ENCODE measurements at places on chromosomes 3 and 15. TPM values are rescaled to one million over a fixed set of nuclear protein-coding genes. Genes with fewer than 3 reads are reported as not detected.

DNA sequence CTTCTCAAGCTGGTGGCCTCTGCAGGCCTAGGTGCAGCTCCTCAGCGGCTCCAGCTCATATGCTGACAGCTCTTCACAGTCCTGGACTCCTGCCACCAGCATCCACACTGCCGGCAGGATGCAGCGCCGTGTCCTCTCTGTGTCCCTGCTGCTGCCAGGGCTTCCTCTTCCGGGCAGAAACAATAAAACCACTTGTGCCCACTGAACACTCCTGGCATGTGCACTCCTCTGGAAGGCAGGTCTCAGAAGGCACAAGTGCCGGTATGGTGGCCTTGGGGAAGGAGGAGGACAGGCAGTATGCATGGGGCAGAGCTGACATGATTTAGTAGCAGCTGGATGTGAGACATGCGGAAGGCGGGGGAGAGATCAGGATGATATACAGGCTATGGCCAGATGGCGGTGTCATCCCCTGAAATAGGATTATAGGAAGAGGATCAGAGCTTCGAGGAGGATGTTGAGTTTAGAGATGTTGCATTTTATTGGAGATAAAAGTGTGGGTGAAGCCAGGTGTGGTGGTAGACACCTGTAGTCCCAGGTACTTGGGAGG, 7.5 kb upstream of the MAN2A2 start:
- no peak overlapping the region for H3K4me3 ChIP-seq
- no peak overlapping the region for H3K27ac ChIP-seq
- DNase-seq: peak; percentile 71
- H3K36me3 ChIP-seq: no peaks in the 10 kb centered on the region

DNA sequence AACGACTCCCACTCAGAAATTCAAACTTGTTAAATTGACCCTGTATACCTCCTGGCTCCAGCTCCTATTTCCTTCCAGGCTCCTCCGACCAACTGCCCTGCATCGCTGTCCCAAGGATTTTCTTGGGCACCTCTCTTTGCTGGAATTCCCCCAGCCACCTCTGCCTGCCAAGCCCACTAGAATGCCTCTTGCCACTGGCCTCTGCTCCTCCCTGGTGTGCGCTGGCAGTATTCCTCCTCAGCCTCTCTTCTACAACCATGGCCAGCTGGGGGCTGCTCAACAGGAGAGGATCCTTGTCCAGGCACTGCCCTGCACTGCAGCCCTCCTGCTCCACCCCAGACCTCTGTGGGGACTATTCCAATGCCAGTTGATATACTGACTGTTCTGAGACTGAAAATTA, 7.4 kb downstream of the WNT7A start:
- no peak overlapping the region for H3K27ac ChIP-seq
- no peak overlapping the region for H3K4me3 ChIP-seq
- H3K36me3 ChIP-seq: no peaks in the 10 kb centered on the region

- H3K27ac ChIP-seq: no peak overlapping the region
- no peaks in the 10 kb centered on the region for H3K4me1 ChIP-seq
- no peaks in the 10 kb centered on the region for H3K27me3 ChIP-seq
- H3K36me3 ChIP-seq: no peaks in the 10 kb centered on the region
- no peak overlapping the region for H3K4me3 ChIP-seq
Observed at GRCh38 chr3:184405075-184406030, 25.5 kb downstream of the CHRD start.

- no peak overlapping the region for H3K27ac ChIP-seq
- H3K27me3 ChIP-seq: no peaks in the 10 kb centered on the region
- no peak overlapping the region for H3K4me3 ChIP-seq
Observed at GRCh38 chr15:89860891-89861290, 32.9 kb downstream of the AP3S2 start.

DNA sequence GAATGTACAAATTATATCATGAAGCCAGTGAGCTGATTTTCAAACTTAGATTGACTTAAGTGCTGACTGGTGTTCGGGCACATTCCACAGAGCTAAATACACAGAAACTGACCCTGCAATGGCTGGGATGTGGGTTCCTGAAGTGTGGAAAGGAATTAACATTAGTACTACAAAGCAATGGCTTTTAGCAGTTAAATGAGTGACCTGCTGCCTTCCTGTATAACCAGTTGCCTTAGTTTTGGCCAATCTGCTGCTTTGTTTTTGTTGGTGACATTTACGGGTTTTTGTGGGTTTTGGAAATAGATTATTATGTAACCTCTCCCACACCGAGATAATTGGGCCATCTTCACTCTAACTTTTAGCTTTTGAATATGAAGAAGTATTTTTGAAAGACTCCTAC, 2.4 kb upstream of the SKIC8 start:
- H3K27me3 ChIP-seq: peaks cover 10% of the 10 kb centered on the region
- no peak overlapping the region for H3K4me3 ChIP-seq
- no peaks in the 10 kb centered on the region for H3K36me3 ChIP-seq
- H3K4me1 ChIP-seq: 0 out of 2 replicates have a peak, but pooled peaks cover 6% of the 10 kb centered on the region

DNA sequence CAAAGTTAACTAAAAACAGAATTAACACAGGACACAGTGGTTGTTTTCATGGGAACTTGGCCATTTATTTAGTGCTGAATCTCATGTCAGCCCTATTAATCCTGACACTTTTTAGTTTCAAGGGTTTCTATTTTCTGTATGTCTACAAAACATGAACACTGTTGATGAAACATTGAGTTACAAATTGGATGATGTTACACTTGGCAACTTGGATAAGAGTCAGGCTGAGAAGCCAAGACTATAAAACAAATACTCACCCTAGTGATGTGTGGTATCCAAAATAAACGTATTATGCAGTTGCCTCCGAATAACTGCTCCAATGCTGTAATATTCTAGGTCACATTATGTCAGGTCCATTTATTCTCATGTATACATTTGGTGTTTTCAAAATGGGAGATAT, 349.6 kb downstream of the ZIC1 start:
- no peaks in the 10 kb centered on the region for H3K4me1 ChIP-seq
- H3K27me3 ChIP-seq: no peaks in the 10 kb centered on the region
- H3K36me3 ChIP-seq: no peaks in the 10 kb centered on the region
- no peak overlapping the region for H3K27ac ChIP-seq

DNA sequence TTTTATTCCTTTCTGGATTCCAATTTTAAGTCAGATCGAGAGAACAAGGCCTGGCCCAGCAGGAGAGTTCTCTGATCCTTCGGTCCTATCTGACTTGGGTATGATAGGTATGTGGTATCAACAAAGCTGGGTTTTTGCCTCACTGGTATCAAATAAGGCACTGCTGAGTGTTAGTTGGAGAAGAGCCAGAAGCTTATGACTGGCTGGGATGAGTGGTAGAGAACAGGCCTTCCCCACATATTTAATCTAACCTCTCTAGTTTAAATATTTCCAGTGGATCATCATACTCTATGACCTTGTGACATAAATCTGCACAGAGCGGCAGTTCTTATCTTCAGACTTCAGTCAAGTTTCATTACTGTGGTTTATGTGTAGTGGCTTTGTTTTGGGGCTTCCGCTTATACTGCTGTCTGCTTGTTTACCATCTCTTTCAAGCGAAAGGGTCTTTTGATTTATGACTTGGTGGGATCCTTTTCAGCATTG, 164.5 kb downstream of the PTPRG start:
- 0 out of 2 replicates have a peak, but pooled peaks cover 4% of the 10 kb centered on the region for H3K36me3 ChIP-seq
- no peak overlapping the region for H3K4me3 ChIP-seq
- H3K27ac ChIP-seq: peak overlapping the region; percentile 24
- DNase-seq: peak; percentile 52
- H3K4me1 ChIP-seq: peaks cover 66% of the 10 kb centered on the region

The WNT5A gene
- total RNA-seq: 4.0 TPM

The TRPM1 gene
- total RNA-seq: not detected

All from GM23338 (cell line).